Stimulated activated CD8-positive, alpha-beta memory T cell treated with anti-CD3 and anti-CD28 coated beads, Interleukin-15, amount 100 ng/mL, for 4 hours (primary cell): ENCODE measurements at places on chromosomes 1 and 21.

DNA sequence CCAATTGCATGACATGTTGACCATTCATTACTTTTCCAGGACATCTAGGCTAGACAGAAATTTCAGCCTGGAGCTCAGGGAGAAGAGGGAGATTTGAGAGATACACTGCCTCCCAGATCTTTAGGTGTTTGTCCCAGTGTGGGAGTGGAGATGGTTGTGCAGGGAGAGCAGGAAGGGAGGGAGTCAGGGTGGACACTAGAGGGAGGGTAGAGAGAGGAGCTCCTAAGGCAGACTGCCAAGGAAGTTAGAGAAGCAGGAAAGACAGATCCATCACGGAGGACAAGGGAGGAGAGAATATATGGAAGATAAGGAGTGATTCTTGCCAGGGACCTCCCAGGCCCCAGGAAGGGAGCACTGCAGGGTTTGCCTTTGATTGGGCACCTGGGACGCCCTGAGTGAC lies 8.7 kb downstream of the CDCA8 start:
- no peak for DNase-seq

- DNase-seq: no peak
These were observed 699 bp upstream of the NES start for GRCh38 chr1:156677616-156678596.

DNA sequence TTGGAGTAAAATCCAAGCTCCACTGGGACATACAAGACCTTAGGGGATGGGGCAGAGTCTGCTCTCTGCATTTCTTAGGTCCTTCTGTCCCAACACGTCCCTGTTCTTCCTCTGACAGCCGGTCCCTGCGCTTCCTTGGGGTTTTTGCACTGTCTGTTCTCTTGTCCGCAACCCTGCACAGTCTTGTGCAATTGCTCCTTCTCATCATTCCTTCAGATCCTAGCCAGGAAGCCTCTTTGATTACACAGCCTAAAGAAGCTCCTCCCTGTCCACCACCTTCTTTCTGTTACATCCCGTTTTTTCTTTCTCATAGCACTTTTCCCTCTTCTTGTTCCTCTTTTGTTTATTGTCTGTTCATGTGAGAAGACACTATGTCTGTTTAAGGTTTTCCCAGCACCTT lies 19.9 kb downstream of the ACOT11 start:
- no peak for DNase-seq

DNA sequence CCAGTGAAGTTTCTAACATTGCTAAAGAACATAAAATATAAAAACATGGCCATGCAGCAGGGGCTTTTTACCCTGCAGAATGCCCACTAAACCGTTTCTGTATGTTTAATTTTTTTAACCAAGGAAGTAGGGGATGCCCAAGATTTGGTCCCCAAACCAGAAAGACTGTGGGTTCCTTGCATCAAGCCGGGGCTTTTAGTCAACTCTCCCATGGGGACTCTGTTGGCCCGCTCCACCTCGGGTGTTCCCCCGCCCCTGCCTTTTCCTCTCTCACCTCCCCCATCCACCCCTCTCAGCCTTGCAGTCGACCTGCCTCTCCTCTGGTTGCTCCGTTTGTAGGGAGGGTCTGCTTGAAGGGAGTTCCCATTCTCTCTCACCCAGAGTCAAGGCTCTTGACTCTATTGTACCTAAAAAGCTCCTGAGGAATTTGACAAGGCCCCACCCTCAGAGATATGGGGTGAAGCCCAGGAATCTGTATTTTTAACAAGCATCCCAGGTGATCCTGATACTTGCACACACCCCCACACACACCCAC lies 117.5 kb downstream of the TOMM20 start:
- peak; percentile 44 for DNase-seq

GRCh38 chr1:19169642-19170041 lies 40.4 kb downstream of the UBR4 start:
- no peak for DNase-seq

GRCh38 chr1:159719990-159720389 lies 5.6 kb upstream of the CRP start:
- no peak for DNase-seq

DNA sequence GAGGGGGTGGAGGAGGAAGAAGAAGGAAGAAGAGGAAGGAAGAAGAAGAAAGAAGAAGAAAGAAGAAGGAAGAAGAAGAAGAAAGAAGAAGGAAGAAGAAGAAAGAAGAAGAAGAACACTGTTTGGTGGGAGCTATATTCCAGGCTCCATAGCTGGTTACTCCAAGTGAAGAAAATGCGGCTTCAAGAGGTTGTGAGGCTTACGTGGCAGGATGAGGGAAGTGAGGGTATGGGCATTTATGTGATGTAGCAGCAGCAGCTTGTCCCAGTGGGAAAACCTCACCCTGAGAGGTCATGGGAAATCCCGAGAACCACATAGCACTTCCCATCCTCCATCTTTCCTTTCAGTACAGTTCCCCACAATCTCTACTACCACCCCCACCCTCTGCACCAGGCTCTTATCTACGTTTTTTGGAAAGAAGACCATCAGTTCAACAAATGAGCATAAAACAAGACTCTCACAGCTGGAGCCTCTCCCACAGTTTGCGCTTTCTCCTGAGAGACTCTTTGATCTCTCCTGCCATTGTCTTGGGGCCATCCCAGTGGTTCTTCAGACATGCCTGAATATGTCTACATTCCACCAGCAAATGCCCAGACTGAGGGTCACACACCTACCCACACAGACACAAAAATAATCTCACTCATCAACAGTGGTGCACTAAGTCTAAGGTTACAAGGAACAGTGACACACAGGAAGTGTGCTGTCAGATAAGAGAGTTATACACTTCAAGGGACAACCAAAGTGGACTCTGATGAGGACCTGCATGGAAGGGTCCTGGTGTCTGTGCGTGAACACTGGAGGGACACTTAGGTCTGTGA lies 77.9 kb upstream of the KCNJ15 start:
- DNase-seq: no peak

DNA sequence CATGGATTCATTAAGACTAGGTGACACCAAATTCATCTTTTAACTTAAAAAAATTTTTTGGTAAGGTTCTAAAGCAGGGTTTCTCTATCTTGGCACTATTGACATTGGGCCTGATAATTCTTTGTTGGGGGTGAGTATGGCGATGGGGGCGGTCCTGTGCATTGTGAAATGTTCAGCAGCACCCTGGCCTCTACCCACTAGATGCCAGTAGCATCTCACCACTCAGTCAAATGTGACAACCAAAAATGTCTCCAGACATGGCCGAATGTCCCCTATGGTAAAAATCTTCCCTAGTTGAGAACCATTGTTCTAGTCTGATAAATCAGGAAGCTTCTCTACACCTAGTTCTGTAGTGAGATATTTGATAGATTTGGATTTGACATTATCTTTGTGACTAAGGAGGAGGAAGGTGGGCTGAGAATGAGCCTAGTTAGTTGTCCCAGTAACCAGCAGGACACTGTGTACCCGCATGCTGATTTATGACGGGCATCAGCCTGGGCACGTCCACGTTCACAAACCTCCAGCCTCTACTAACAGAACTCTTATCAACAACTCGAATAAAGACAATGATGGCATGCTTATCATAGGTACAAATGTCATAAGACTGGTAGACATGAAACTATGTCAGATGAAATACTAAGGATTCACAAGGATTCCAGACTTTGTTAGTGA lies 104.6 kb downstream of the KCND3 start:
- no peak for DNase-seq

- no peak for DNase-seq
These were observed 4.1 kb downstream of the FLVCR1 start for GRCh38 chr1:212862111-212862690.

GRCh38 chr1:201391651-201392511 lies 7.2 kb downstream of the LAD1 start:
- no peak for DNase-seq

DNA sequence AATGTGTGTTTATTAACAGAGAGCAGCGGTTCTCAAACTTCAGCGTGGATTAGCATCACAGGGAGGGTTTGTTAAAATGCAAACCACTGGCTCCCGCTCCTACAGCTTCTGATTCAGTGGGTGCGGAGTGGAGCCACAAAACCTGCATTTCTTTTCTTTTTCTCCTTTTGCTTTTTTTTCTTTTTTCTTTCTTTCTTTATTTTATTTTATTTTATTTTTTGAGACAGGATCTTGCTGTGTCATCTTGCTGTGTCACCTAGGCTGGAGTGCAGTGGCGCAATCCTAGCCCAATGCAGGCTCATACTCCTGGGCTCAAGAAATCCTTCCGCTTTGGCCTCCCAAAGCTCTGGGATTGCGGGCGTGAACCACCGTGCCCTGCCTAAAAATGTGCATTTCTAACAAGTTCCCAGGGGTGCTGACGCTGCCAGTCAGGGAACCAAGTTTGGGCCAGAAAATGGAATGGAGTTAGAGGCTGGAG lies 20.9 kb upstream of the SLC1A7 start:
- DNase-seq: no peak

DNA sequence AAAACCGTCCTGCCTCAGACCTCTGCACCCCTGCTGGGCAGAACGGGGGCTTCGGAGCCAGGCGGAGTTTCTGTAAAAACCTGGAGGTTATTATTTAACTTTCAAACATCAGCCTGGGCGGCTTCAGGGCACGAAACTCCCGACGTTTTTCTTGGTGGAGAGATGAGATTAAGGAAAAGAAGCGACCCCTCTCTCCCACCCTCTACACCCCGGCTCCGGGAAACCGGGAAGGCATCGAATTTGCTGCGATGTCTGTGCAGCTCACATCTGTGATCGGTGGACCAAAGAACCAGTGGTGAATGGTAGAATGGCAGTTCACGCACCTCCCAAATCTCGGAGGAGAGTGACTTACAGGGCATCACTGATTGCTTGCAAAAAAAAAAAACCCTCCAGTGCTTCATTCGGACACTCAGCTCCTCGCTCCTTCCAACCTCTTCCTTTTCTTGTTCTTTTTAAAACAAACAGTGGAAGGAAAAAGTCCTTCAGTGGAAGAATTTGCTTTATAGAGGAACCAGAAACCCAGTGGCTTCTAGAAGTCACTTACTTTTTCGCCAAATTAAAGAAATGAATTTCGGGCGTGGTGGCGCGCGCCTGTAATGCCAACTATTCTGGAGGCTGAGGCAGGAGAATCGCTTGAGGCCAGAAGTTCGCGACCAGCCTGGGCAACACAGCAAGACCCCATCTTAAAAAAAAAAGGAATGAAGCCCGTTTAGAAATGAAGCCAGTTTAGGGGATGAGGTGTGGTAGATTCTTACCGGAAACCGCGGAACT lies 884 bp downstream of the PHACTR4 start:
- no peak for DNase-seq

DNA sequence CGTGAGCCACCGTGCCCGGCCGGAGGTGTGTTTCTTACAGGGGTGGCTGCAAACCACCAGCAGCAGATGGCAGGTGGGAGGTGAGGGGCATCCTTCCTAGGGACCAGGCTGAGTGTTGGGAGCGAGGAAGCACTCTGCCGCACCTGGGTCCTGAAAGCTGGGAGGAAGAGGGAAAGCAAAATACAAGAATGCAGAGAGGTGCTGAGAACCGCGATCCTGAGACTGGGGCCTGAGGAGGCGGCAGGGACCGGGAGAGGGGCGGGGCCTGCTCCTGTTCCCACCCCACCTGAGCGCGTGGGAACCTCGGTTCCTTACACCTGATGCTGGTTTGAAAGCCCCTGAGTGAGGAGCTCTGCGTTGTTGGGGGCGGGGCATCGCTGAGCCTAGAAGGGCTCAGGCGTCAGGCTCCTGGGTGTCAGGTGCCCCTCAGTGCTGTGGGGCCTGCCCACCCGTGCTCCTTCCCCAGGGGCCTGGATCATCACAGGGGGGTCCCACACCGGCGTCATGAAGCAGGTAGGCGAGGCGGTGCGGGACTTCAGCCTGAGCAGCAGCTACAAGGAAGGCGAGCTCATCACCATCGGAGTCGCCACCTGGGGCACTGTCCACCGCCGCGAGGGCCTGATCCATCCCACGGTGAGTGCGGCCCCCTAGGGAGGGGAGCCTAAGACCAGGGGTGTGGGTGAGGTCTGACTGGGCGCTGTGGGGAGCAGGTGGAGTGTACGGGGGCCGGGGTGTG lies 15.5 kb downstream of the TRPM2 start:
- no peak for DNase-seq

- no peak for DNase-seq
These were observed 2.5 kb downstream of the BACE2 start for GRCh38 chr21:41170442-41170841.

DNA sequence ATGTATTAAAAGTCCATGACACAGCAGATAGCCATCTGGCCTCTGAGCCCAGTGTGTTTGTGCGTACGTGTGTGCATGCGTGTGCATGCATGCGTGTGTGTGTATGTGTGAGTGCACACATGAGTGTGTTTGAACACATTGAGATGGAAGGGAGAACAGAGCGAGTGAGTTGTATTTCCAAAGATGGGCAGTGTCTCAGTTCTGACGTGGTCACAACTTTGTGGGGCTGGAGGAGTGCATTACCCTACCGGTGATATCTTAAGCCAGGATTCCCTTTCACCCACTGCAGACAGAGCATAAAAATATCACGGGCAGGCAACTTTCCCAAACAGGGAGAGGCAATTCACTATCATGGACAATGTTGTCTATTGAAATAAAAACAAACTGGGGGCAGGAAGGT lies 27.8 kb downstream of the IRF2BP2 start:
- no peak for DNase-seq
